Activated CD4-positive, alpha-beta T cell treated with anti-CD3 and anti-CD28 coated beads, Interleukin-2, Interleukin-6, amounts not matched to agents 100 ng/mL and 50 ng/mL, durations not matched to agents 16 hours and 8 hours (primary cell): ENCODE measurements at places on chromosomes 1 and 21.
A peak's percentile ranks its signal among the peaks of the same experiment; 100 is the strongest.

GRCh38 chr1:108511764-108512163 is 48.1 kb upstream of the EEIG2 start:
- DNase-seq: no peak

DNA sequence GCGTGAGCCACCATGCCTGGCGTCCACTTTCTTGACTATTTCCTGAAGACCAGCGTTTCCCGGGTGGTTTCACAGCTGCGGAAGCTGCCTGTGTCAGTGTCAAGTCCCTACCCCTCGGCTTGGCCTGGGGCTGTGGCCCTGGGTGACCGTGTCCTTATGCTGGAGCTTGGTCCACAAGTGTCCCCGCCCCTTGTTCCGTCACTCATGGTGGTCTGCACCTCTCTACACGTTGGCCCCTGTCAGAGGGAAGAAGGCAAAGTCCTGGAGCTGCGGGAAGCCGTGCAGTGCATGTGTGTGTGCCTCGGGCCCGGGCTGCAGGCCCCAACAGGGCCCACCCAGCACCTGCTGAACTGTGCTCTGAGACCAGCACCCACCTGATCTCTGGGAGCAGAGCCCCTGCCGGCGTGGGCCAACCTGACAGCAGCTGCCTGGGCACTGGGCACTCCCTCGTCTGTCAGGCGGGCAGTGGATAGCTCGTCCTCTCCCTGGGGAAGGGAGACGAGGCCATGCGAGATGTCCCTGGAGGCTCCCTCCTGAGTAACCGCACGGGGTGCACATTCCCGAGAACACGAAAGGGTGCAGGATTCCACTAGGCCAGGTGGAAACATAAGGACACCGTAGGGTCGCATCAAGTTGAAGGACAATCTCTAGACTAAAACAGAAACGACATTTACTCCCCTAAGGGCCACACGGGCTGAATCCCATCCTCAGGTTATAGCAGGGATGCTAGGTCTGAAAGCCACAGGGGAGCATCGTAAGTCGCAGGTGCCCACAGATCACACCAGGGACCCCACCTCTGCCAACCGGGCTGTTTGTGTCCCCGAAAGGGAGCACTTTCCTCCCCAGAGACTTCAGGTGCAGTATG is 2.4 kb upstream of the C1orf159 start:
- no peak for DNase-seq

- DNase-seq: no peak
Observed at GRCh38 chr1:180003026-180003695, 48.6 kb downstream of the CEP350 start.

- no peak for DNase-seq
Observed at GRCh38 chr1:35560256-35561225, 2.9 kb downstream of the NCDN start.

DNA sequence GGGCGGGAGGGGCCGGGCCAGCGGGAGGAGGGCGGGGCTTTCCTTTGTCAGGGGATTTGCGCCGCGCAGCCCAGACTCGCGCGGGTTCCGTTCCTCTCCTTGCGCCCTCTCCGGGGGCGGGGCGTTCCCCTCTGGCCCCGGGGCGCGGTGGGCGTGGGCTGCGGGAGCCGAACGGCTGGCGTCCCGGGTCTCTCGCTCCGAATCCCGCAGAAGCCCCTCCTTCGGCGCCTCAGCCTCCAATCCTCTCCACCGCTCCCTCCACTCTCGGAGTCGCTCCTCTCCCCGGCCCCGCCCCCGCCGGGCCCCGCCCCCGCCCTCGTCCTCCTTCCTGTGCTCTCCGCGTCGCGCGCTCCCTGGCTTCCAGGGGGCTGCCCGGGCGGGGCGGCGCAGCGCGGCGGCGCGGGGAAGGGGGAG is 82.8 kb upstream of the BMP8A start:
- DNase-seq: peak; percentile 91

- no peak for DNase-seq
Observed at GRCh38 chr1:204530932-204531331, 14.7 kb downstream of the MDM4 start.

- no peak for DNase-seq
Observed at GRCh38 chr21:35587841-35588380, 472.4 kb downstream of the SETD4 start.

DNA sequence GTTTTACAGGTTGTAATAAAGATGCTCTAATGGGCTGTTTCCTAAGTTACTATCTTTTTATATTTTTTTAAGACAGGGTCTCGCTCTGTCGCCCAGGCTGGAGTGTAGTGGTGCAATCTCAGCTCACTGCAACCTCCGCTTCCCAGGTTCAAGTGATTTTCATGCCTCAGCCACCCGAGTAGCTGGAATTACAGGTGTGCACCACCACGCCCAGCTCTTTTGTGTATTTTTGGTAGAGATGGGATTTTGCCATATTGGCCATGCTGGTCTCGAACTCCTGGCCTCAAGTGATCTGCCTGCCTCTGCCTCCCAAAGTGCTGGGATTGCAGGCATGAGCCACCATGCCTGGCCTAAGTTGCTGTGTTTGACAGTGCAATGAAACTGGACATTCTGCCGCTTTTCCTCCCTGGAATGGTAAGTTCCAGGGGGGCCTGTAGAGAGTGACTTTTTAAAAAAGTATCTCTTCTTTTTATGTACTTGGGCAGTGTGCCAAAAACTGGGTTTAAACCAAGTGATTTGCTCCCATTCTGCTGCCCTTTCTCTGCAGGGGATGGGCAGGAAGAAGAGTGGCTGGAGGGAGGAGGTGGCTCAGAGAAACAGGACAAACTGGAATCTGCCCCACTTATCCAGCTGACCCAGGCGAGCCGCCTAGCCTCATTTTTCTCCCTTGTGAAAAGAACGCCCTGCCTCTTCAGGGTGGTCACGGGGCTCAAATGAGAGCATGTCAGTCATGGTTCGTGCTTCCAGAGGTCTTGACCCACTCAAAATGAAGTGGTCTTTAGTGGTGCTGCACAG is 2.3 kb downstream of the SLC37A1 start:
- DNase-seq: no peak

GRCh38 chr1:55504306-55504731 is 289.2 kb upstream of the USP24 start:
- no peak for DNase-seq

GRCh38 chr1:205004351-205004750 is 38.7 kb upstream of the CNTN2 start:
- no peak for DNase-seq

- no peak for DNase-seq
Observed at GRCh38 chr1:41714638-41715389, 203.9 kb downstream of the HIVEP3 start.

DNA sequence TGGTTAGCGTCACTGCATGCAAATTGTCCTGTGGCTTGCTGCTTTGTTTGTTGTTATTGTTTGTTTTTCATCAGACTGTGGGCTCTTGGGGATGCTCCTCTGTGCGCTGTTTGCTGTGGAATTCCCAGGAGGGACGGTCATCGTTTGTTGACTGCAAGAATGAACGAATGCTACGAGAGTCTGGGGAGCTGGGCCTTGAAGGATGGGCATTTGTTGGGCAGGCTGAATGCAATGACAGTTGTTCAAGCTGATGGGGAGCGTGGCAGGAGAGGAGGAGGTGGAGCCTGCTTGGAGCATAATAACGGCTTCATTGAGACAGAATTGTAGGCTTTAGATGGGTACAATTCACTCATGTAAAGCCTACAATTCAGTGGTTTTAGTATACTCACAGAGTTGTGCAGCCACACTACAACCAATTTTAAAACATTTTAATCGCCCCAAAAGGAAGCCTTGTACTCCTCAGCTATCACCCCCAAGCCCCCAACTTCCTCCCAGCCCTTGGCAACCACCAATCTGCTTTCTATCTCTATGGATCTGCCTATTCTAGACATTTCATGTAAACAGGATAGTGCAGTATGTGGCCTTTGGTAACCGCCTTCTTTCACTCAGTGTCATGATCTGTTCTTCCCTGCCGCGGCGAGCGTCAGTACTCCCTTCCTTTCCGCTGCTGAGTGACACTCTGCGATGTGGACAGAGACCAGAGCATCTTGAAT is 190.2 kb downstream of the CAMTA1 start:
- DNase-seq: no peak

GRCh38 chr1:117001254-117001927 is at the start of gene CD101:
Gene CD101 (plus strand): TSS chr1:117001760. CDS start chr1:117001818, 58 bp downstream.
- peak; percentile 77 for DNase-seq

DNA sequence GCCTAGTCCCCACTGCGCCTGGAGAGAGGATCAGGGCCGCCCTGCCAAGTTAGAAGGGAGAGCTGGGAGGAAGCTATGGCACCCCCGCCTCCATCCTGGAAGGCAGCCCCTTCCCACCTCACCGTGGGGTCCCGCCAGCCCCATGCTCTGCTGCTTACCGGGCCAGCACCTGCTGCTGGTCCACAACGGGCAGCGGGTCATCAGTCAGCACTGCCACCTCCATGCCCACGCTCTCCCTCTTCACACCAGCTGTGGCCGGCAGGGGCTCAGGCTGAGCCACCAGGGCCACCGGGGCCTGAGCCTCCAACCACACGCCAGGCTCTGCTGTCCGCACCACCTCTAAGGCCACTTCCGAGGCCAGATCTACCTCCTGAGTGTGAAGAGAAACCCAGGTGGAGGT is 23.5 kb upstream of the DDOST start:
- no peak for DNase-seq

DNA sequence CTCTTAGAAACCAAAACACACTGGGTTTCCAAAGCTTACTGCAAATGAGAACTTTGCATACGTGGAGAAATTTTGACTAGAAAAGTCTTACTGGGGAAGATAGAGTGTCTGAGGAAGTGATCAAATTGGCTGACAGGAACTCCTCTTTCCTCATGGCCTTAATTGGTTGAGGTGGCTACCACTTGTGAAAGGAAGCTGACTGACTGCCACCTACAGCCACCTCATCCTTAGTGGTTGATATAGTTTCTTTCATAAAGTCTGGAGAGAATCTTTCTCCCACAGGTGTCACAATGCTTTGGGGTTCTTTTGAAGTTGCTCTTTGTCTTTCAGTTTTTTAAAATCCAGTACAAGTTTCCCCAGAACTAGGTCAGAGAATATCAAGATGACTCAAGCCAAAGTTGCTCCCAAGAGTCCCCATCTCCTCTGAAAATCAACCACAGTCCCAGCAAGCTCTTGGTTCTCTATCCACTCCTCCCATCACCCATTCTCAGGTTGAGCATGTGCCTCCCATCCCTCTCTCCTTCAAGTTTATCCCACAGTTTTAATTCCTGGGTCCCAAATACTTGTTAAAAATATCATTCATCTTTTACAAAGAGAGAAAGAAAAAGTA is 43.3 kb downstream of the GPR88 start:
- peak; percentile 51 for DNase-seq
